ENCODE measurements at places on chromosomes 1 and 21.

- DNase-seq: no peak
Measured at GRCh38 chr1:62904856-62905225, 120.9 kb downstream of the ATG4C start.

DNA sequence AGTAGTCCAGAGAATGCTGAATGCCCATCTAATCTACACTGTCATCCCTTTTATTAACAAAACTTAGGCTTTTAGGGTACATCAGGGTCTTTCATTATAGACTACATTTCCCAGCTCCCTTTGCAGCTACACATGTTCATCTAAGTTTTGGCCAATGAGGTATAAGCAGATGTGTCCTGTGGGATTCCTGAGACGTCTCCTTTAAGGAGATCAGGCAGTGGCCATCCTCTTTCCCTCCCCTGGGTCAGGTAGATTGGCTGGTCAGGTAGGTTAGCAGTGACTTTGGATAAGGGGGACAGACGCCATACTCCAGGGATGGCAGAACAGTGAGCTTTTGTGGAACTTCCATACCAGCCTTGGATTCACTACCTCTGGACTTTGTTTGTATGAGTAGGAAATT, 188.3 kb downstream of the FGGY start:
- no peak for DNase-seq

DNA sequence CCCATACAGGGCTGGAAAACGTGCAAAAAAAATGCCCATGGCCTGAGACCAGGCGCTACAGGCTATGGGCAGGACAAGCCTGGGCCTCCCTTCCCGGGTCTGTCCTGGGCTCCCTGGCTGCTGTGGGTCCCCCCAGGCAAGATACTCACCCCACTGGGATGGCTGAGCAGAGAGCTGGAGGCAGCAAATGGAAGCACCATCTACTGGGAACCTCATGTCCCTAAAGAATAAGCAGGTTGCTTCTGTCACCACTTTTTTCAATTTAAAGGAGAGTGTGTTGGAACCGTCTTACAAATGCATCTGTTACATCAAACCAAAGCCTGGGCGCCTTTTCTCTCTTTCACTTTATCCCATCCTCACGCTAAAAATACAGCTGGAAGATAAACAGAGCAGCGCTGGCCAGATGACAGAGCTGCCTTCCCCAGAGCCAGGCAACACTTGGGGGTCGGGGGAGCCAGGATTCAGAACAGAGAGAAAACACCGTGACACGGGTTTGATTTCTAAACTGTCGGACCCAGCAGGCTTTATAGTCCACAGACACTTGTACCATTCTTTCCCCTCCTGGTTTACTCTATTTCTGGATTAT, 262.1 kb upstream of the VAMP3 start:
- no peak for DNase-seq

GRCh38 chr1:171138980-171139379, 46.1 kb upstream of the FMO2 start:
- no peak for DNase-seq

GRCh38 chr21:19268686-19269085, 865.1 kb upstream of the TMPRSS15 start:
- DNase-seq: no peak

GRCh38 chr1:242197907-242198820, 199.3 kb upstream of the MAP1LC3C start:
- DNase-seq: no peak

DNA sequence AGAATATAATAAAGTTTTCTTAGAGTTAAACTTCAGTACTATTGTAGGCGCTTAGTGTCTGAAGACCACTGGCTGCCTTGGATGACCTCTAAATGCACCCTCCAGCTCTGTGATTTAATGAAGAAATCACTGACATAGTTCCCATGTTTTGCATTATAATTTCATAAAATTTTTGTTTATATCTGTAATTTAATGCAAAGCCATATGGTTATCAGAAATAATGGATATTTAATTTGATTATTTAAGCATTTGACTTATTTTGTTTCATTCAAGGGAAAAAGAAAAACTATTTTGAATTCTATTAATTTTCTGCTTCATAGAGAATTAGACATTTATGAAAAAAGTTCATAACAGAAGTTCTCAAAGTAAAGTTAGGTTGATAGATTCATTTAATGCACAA, 18.6 kb downstream of the CRB1 start:
- no peak for DNase-seq

DNA sequence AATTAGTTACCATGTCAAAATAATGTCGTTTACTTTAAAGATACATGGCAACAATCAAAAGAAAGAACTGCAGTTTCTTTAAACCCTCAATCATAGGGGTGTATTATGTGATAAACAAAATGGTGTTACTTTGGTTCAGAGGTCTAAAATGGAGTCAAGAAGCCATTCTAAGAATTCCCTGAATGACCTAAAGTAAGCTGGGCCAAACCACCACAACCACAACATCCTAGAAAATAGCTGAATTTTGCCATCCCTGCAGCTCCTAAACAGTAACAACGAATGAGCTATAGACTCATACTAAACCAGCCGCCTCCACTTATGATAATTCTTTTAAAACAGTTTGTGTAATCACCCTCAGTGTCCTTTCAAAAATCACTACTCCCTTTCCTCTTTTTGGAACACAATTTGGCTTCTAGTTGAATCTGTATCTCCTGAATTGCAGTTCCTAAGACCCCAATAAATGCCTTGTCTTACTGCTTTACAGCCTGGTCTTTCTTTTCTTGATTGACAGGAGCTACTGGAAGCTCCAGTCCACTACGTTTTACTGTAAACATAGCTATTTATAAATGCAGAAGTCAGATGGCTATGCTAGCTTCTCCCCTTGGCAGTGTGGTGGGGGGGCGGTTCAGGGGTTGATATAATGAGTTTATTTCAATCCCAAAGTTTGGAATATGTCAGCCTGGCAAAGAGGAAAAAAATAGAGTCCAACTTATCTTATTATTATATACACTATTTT, 84.3 kb downstream of the PLPPR4 start:
- DNase-seq: no peak

- no peak for DNase-seq
Measured at GRCh38 chr1:3570066-3570986, 41.0 kb downstream of the MEGF6 start.

GRCh38 chr21:35664683-35665082, 395.6 kb downstream of the SETD4 start:
- DNase-seq: no peak

DNA sequence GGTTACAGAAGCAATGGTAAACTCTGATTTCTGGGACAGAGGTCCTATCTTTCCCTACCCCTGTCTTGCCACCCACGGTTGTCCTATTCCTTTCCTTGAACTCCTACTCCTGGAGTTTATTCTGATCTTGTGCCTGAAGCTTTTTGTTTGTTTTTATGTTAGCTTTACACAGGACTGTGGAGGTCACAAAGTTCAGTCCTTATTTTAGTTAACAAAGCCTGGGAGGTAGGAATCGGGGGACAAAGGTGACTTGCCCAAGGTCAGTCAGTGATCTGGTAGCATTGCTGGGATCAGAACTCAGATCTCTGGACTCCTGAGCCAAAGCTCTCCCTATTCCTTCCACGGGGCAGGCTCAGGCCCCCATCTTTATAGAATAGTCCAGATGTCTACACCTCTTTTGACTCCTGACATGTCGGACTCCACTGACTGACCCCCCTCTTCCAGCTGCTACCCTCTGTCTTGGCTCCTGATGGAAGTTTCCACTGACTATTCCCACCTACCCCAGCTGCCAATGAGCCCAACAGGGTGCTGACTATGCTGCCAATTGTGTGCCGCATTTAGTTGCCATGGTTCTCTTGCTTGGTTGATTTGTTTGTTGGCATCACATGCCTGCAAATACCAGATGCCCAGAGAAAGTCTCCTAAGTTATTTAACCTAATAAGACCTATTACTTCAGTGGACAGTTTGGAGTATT, 9.9 kb downstream of the F5 start:
- no peak for DNase-seq

DNA sequence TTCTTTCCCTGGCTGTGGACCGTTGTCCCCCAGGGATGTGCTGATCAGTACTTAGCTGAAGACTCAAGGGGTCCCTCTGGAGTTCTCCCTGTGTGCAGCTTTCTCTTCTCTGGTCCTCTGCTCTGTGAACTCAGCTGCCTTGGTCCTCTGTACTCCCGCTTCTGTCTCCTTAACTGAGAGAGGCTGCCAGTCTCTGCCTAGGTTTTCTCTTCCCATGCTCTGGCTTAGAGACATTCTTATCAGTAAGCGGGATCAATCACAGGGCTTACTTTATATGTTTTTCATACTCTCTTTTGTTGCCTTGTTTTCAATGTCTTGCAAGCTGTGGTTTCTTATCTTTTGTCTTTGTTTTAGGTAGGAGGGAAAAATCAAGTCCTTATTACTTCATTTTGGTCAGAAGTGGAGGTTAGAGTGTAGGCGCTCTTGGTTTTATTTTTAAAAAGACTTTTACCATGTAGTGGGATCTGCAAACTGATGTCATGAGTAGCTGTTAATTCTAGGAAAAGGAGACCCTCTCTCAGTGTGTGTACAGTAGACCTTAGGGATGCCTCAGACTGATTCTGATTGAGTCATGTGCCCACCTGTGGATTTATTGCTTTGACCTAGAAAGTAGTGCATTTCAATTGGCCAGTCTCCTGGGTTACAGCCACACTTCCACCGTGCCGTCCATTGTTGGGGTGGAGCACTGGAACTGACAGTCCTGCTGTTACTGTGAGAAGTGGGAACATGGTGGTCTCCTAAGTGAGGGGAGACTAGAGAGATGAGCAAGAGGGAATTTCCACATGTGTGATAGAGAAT, 46.6 kb downstream of the TTC3 start:
- DNase-seq: no peak

DNA sequence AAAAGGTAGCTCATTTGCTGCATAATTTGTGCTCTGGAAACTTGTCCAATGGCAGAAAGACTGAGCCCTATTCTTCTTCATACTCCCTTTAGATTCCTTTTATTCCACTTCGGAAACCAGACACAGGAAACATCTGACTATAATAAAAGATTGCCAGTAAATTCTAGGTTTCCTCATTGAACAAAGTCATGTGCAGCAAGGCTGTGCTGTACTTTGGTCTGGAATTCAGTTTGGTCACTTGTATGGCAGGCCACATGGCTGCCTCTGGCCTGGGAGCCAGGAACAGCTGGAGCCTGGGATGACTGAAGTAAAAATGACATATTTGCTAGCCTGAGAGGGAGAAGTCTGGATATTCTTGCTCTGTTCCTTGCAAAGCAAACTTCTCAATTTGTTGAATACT, 79.6 kb downstream of the ST3GAL3 start:
- no peak for DNase-seq

DNA sequence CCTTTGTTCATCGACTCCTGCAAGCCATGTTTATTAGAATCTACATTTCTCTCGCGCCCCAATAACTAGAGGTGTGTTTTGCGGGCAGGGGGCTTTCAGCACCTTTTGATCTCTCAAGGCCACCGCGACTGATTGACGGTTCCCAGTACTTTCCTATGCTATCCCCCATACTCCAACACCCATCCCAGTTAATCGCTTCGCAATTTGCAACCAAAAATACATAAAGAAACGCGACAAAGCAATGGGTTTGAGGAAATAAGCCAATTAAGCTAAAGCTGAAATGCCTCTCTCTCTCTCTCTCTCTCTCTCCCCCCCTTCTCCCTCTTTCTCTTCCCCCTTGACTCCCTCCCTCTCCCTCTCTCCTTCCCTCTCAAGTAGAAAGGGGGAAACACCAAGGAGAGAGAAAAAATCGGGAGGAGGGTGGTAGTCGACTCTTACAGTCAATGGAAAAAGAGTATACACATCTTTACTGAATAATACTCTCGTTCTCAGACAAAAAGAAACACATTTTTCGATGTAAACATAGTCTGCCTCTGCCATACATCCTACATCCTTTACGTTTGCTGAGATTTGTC, 128.0 kb upstream of the DPYD start:
- DNase-seq: no peak

DNA sequence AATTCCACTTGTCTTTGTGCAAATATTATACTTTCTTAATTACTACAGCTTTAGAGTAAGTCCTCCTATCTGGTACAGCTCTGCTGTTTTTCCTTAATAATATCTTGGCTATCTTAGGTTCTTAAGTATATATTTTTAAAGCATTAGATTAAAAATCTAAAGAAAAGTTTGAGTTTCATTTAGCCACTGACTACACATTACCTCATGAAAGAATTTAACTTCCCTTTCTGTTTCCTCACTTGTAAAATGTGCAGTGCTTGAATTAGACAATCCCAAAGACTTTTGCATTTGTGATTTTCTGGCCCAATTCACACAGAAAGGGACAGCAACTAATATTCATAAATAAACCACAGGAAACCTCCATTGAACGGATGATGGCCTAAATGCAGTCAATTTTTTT, 126.4 kb upstream of the SAMSN1 start:
- no peak for DNase-seq

GRCh38 chr1:9807541-9807940, 16.2 kb downstream of the CLSTN1 start:
- no peak for DNase-seq

GRCh38 chr1:24896176-24896575, 33.9 kb downstream of the RUNX3 start:
- DNase-seq: no peak

DNA sequence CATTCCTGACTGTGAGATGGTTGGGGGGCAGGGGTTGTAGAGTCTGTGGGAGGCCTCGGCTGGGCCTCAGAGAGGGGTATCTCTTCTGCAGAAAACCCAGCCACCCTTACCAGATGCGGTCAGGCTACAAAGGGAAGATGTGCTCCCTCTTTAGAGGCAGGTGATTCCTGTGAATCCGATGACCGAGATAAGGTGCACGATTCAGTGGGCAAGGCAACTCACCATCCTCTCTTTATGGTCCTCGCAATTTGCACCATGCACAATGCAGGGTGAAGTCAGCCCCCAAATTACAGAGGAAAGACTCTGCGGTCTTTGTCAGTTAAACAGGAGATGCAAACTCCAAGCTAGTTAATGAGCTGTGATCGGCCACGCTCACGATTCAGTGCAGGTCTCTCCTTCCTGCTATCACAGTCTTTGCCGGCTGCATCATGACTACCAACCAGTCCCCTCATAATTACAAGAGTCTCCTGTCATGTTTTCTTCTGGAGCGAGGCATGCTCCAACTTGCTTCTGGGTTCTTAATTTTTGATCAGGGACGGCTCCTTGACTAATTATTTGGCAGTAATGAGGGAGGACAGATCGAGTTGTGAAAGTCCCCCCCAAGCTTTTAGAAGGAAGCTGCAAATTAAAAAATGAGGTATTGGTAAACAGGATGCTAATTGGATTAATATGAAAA, 12.5 kb downstream of the TP73 start:
- DNase-seq: no peak

DNA sequence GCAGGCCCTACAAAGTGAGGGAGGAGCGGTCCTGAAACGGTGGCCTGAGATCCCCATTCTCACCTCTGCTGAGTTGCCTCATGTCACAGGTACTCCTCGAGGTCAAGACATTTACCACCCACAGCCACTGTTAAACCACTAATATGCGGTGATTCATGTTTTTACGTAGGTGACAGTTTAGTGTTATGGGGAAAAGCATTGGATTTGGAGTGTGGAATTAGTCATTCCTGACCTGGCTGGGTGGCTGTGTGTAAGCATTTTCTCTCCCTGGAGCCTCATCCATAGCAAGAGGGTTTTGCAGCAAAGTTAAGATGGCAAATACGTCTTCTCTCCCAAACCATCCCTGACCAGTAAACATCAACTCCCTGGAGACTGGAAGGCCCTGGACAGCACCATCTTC, 57.8 kb upstream of the KCNJ6 start:
- DNase-seq: no peak
